Right lung (tissue), 10 donors: ENCODE measurements at places on chromosomes 16 and 17. TPM values are rescaled to one million over a fixed set of nuclear protein-coding genes. Genes with fewer than 3 reads are reported as not detected.

GRCh38 chr16:71367241-71367976 lies 8.9 kb downstream of the CALB2 start:
- no peak for DNase-seq

Gene PMM2
- 19.9 TPM for polyA plus RNA-seq

GRCh38 chr16:86101897-86102157 lies 202.9 kb downstream of the IRF8 start:
- DNase-seq = no peak

Gene QRICH2
- polyA plus RNA-seq = 6.2 TPM

Gene CDH3
- 53.0 TPM for polyA plus RNA-seq

- no peak for DNase-seq
Observed at GRCh38 chr17:8080799-8081219, 6.7 kb downstream of the ALOX12B start.

- DNase-seq = no peak
Observed at GRCh38 chr17:9531034-9531433, 44.6 kb downstream of the STX8 start.
